ENCODE measurements at places on chromosomes 6 and 20.

DNA sequence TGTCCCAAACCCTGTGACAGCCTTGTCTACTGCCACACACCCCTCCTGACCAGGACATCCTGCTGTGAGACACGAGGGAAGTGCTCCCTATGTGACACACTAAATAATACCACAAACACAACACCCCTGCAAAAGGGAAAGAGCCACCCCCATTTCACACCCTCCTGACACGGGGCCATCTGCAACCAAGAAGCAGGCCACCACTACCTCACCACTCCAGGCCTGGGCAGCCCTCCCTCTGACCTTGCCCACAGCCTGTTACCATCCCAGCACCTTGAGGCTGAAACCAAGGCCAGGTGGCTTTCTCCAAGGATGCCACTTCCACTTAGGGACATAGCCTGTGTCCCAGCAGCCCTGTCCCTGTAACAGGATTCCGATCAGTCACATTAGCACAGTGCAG lies 68.2 kb downstream of the NINL start:
- DNase-seq, result no peak

DNA sequence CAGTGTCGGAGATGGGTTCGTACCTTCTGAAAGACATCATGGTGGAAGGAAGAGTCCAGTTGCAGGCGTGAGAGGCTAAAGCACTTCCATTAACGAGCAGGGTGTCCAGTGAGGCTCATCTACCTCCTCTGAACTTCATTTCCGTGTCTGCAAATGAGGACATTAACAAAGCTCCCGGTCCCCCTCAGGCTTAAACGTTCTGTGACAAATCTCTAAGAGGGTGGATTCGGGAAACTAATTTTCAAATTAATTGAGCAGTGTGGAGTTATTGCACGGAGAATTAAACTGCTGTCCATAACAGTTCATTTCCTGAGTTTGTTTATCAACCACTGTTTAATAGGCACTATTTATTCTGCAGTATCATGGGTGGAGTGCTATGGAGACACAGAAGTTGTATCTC lies 68.2 kb downstream of the TRMT6 start:
- DNase-seq, result no peak

DNA sequence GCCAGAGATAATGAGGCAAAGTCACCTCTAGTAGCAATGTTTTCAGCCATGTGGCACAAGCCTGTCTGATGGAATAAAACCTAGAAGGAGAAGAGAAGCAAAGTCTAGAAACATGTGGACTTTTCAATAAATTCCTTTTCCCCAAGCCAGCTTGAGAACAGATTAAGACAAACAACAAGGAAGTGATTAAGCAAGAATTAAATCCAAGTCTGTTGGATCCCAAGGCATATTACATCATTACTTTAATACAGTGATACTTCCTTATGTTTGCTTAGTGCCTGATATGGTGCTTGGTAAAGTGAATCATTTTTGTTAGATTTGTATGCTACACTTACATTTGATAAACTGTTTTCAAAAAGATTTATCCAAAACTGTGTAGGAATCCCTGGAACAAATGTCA lies 260.3 kb upstream of the FAM83B start:
- no peak for DNase-seq

DNA sequence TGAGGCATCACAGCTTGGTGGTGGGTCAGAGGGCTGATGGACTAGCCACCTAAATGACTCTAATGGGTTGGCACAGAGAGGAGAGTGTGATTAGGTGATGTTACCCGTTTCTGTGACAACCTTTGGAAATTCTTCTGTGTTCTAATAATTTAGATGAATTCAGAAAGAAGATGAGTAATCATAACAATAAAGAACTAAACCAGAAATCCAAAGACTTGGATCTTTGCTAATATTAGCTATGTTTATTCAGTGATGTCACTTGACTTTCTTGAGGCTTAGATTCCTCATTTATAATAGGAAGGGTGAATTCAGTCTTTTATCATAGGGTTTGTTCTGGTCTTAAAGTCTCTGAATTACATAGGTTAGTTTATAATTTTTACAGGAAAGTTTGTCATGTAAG lies 19.9 kb downstream of the CRYBG1 start:
- no peak for DNase-seq

GRCh38 chr6:41191569-41191968 lies 9.4 kb downstream of the TREML2 start:
- peak; percentile 12 for DNase-seq

GRCh38 chr6:168136001-168136400 lies 57.0 kb upstream of the FRMD1 start:
- DNase-seq, result no peak

- DNase-seq, result peak; percentile 5
Measured at GRCh38 chr6:168956884-168957730, 296.5 kb downstream of the THBS2 start.

- DNase-seq, result no peak
Measured at GRCh38 chr20:57329608-57330221, at the start of gene SPO11. SPO11 (plus strand) TSS chr20:57329803; CDS start chr20:57329868, 65 bp downstream.

DNA sequence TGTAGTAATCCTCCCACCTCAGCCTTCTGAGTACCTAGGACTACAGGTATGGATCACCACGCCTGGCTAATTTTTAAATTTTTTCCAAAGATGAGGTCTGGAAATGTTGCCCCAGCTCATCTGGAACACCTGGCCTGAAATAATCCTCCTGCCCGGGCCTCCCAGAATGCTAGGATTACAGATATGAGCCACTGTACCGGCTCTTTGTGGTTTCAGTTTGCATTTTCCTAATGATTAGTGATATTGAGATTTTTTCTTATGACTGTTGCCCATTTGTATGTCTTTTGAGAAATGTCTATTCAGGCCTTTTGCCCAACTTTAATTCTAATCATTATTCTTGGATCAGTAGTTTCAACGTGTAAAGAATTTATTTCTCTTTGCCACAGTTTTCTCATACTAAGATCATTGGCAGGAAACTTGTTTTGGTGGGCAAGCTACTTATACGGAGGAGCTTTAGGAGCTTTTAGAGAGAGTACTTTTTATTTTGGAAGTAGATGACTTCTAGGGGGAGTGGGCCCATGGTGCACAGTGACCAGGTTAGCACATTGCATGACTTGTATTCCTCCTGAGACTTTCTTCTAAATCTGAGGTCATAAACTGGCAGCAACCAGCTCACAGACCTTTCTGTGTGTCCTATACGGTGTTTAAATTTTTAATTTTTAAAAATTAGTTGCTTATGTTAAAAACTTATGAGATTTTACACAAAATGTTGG lies 62.3 kb downstream of the STK4 start:
- no peak for DNase-seq

DNA sequence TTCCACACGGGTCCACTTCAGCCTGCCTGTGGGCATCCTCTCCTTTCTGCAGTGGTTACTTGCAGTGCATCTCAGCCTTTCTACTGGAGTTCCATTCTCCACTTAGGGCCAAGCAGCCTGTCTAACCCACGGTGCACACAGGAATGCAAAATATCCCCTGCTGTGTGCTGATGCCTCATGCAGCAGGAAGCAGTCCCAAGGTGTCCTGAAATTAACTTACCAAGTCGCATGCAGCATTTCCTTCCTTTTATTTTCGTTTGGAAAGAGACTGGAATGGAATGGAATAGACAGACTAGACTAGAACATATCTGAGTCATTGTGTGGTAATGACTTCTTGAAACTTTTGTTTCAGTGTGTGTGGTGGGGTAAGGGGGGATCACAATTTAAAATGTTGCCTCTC lies 25.9 kb upstream of the FOXQ1 start:
- DNase-seq, result no peak

DNA sequence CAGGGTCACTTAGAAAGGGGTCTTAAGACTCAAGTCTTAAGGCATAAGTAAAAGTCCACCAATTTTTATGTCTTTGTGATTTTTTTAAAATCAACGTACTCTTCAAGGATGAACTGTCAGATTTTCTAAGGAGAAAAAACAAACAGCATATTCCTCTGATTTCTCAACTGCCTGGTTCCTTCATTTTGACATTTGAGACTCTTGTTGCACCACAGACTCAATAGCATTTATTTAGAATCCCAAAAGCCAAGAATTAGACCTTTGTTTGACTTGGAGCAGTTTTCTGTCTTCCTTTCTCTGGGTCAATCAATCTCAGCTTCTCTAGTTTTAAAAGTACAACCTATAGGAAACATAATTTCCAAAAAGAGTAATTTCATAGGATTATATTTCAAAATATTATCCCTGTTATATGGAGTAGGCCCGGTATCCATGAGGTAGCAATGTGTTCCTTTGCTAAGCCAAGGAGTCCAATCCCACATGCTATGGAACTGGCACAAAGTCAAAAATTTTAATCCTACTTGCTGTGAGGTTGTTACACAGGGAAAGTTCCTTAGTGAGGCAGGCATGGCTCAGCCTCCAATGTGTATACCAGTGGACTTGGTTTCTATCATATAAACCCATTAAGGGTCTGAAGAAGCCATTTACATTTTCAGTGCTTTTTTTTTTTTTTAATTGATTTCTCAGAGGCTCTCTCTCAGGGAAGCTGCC lies 405.7 kb downstream of the KIF16B start:
- DNase-seq, result no peak

GRCh38 chr20:48752963-48753362 lies 74.8 kb downstream of the PREX1 start:
- no peak for DNase-seq

DNA sequence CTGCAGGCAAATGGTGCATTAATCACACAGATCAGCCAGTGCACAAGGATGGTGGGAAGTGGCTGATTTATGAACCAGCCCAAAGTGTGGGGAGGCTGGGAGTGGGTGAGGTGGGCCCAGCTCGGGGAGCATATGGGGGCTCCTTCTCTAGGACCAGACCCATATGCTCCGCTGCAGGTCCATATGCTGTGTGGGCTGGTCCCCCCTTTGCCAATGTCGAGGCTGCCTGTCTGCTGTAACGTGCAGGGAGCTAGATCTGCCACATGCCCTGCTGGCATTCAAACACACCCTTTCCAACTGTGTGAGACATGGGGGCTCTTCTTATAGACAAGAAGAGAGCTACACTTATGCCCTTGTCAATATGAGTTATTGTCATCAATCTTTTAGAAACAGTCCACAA lies 566.3 kb downstream of the DHX35 start:
- no peak for DNase-seq

GRCh38 chr6:89818977-89819335 lies 638 bp downstream of the MDN1 start:
- no peak for DNase-seq

DNA sequence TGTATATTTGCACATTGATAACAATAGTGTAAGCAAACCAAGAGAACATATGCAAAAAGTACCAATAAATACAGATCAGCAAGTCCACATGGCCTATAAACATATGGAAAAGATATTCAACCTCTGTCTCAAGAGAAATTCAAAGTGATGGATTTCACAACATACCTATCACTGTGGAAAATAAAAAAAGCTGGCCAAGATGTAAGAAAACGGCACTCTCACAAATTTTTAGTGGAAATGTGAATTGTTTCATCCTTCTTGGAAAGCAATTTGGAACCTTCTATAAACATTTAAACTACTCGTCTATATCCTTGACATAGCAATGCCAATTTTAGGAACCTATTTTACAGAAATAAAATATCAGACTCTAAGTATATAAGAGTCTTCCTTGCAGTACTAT lies 559.8 kb downstream of the QKI start:
- DNase-seq, result no peak

GRCh38 chr6:39157511-39157910 lies 42.5 kb upstream of the SAYSD1 start:
- DNase-seq, result no peak

DNA sequence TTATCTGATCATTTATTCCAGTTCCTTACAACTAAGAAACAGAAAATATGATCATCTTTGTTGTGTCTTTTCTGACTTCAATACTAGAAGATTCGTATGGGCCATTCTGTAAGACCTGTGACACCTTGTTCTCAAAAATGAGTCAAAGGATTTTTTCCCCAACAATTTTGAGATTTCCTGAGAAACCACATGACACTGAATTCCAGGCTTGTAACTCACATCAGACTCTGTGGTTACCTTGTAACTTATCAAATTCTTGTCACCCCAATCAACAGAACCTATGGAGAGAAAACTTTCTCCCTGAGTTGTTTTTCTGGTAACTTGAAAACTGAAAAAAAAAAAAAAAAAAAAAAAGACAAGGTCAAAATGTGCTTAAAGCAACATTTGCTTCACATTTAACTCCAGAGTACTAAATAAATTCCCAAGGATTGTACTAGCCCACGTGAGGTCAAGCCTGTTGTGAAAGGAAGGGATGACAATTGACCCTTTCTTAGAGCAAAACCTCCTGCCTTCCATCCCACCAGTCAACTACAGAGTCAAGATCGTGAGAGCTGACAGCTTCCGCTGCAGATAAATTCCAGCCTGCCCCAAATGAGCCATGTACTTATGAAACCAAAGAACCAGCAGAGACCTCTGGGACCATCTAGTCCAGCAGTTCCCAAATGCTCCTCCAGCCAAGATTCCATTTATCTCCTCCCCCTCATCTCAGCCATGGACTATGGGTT lies 140.3 kb downstream of the TBX18 start:
- no peak for DNase-seq

- DNase-seq, result no peak
Measured at GRCh38 chr20:29790510-29790909, 1467.0 kb upstream of the DEFB115 start.

DNA sequence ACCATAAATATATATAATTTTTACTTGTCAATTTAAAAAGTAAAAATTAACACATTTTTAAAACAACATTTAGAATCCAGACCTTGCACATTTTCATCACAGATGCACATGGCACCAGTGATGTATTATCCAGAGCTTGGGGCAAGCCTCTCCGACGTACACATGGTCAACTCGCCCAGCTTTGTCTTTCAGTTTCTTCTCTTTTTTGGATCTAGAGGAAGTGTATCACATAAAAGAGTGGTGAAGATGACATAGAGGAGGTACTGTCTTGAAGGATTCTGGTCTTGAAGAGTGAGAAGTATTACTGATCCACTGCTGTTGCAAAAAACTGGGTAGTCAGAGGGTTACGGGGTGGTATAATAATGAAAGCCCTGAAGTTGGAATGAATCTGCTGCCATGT lies 46.9 kb upstream of the TAB2 start:
- DNase-seq, result no peak

- peak; percentile 3 for DNase-seq
Measured at GRCh38 chr6:36386495-36387439, 702 bp downstream of the ETV7 start.

GRCh38 chr6:120262354-120262753 lies 912.8 kb upstream of the MAN1A1 start:
- no peak for DNase-seq

- no peak for DNase-seq
Measured at GRCh38 chr6:140777780-140778179, 1354.9 kb upstream of the GJE1 start.

DNA sequence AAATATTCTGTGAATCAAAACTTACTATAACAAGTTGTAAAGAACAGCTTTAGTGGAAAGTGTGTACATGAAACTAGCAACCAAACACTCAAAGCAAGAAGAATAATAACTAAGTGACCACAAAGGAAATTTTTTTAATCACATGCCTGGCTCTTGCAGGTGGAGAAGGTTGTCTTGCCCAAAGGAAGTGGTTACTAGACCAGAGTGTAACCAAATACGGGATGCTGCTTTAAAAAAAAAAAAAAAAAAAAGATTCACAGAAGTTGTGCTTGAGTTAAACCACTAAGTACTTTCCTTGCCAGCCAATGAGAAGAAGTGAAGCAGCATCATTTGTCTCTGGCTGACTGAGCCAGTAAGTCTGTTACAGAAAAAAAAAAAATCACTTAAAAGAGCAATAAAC lies 19.1 kb upstream of the HLA-DQB1 start:
- DNase-seq, result no peak

Data from activated T-cell treated with anti-CD3 and anti-CD28 coated beads for 1 hour (primary cell).